ENCODE measurements at places on chromosomes 11 and 22.
A peak's percentile ranks its signal among the peaks of the same experiment; 100 is the strongest.

DNA sequence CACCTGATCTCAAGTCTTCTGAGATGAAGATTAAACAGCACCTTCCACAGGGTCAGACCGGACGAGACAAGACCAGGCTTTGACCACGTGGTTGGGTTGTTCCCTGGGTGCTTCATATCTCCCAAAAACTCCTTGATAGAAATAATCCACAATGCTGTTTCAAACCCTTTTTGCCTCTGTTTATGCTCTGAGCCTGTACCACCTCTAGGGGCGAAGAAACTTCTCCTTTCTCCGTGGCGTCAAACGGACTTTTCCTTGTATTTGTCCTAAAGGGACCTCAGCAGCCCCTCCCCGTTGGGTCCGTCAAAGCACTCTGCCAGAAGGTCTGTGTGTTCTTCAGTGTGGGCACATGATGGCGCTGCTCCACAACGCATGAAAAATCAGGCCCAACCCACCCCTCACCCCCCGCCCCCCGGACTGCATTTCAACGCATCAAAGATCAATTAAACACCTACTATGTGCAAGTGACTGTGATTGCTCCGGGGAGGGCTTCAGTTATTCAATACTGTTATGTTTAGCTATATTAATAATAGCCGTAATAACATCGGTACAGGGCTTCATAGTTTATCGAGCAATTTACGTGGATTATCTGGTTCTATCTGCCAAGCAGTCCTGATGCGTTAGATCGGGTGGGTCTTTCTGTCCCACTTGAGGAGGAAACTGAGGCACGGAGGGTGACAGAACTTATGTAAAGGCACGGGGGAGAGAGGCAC lies 17.3 kb upstream of the EIF3D start:
- no peak for DNase-seq

DNA sequence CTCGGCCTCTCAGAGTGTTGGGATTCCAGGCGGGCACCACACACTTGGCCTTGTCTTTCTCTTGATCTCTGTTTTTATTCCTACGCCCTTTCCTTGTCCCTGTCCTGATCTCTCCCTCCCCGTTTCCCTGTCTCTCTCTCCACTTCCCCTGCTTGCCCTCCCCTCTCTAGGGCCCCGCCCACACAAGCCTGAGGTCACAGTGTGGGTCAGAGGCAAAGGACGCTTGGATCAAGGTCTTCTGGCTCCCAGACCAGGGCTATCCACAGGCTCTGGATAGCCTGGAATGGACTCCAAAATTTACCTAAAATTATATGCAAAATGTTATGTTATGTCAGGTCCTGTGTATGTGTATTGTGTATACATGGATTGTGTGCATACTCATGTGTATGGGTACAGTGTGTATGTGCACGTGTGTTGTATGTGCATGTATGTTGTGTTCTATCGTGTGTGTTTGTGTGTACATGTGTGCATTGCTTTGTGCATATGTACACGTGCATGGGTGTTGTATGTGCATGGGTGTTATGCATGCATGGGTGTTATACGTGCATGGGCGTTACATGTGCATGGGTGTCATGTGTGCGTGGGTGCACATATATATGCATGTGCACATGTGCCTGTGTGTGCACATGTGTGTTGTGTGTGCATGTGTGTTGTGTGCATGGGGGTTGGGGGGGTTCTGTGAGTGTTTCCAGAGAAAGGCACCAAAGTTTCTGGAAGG lies 38.3 kb downstream of the TP53I11 start:
- DNase-seq: no peak

GRCh38 chr11:7603031-7603781 lies 70.1 kb downstream of the CYB5R2 start:
- no peak for DNase-seq

GRCh38 chr22:20114506-20115475 lies 1.1 kb upstream of the RANBP1 start:
- DNase-seq: no peak

DNA sequence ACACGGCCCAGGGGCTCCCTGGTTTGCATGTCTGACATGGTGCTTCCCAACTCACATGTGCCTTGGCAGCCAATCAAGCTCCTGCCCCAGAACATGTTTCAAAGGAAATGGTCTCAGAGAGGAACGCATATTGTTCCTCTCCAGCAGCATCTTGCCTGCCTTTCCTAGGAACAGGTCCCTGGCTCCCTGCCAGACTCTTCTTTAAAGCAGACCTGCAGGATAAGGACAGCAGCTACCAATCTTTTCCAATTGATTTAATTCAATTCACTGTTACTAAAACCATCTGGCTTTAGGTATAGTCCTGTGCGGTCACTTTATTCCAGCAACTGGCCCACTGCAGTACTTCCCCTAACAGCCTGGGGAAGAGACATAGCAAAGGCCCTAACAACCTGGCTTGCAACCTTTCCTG lies 79.9 kb downstream of the AMBRA1 start:
- DNase-seq: no peak

- DNase-seq: peak; percentile 66
Measured at GRCh38 chr22:50218996-50219727, 18.4 kb downstream of the SELENOO start.

DNA sequence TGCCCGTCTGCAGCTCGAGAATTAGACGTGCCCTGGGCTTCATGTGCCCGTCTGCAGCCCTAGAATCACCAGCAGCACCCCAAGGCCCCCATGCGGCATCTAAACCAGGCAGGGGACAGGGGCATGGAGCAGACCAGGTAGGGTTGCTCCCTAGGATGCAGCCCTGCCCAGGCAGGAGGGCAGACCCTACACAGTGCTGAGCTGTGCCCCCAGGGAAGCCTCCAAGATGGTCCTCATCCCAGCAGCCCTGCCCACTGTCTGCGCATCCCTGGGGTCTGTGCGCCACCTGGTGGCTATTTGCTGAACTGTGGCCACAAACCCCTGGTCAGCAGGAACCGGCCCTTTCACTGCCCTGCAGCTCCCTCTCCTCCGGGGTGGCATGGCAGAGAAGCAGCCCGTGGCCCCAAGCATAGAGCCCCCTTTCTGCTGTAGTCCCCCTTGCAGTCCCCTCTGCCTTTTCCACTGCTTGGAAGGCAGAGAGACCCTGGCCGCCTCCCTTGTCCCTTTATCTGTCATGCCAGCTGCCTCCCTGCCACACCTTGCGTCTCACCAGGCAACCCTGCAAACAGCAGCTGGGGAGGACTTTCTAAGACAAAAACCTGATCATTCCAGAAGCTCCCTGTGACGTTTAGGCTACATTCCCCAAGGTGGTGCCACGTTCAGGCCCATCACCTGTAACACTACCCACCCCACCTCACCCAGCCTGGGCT lies 86.6 kb downstream of the KCNQ1 start:
- DNase-seq: peak; percentile 43

DNA sequence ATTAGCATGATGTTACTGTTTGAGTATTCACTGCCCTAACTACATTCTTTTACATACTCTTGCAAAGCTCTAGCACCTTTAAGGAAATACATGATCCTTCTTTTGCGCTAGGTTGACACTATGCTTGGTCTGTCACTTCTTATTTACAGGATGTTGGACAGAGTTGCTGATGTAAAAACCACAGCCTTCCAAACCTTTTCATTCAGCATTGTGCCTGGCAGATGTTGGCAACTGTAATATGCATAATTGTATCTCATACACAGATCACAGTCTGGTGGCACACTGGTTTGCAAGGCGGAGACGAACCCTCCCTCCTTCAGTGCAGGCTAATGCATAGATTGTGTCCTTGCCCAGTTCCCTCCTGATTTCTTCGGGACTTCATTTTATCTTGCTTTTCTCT lies 224.1 kb downstream of the SNX19 start:
- no peak for DNase-seq

- no peak for DNase-seq
Measured at GRCh38 chr22:19769393-19769715, 8.8 kb downstream of the TBX1 start.

GRCh38 chr11:14253840-14254239 lies 105.1 kb downstream of the RRAS2 start:
- no peak for DNase-seq

DNA sequence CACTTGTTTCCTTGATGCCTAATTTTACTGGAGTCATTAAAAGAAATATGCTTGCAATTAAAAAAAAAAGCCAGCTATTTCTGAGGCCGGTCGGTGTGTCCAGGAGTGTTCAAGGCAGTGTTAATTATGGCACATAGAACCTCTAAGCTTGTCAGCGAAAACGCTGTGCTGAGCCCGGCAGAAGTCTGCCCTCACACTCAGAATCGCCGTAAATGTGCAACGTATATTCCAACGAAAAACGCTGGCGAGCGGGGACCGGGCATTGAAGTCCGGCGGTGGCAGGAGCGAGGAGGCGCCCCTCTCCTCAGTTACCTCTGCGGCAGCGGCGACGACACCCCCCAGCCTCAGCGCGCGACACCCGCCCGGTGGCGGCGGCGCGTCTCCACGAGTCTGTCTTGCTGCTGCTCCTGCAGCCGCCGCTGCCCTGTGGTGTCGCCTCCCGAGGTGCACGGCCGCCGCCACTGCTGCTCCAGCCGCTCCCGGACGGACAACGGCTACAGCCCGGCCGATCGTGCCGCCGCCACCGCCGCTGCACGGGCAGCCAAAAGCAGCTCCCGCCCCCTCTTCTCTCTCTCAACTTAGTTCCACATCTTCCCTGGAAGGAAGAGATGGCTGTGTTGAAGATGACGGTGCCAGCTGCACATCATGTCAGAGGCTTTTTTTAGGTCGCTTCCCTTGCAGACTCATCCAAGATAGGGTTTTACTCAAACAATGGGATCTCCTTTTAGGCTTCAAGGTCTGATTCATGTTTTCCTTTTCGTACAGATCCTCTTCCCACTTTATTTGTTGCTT lies 56.0 kb downstream of the JAM3 start:
- no peak for DNase-seq

GRCh38 chr11:304061-304506 lies 3.5 kb upstream of the IFITM2 start:
- DNase-seq: no peak

DNA sequence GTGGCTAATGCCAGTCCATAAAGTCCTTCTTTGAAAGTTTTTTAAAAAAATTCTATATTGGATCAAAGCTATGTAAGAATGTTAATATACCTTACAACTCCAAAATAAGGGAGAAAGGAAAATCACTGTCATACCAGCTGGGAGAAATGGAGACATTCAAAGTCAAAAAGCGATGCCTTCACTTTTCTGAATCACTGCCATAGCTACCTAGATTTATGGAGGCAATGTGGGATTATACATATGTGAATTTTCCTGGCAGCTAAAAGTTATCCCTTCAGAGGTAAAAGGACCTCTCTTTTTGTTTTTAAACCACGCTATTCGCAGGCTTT lies 59.6 kb upstream of the PDE3B start:
- no peak for DNase-seq

DNA sequence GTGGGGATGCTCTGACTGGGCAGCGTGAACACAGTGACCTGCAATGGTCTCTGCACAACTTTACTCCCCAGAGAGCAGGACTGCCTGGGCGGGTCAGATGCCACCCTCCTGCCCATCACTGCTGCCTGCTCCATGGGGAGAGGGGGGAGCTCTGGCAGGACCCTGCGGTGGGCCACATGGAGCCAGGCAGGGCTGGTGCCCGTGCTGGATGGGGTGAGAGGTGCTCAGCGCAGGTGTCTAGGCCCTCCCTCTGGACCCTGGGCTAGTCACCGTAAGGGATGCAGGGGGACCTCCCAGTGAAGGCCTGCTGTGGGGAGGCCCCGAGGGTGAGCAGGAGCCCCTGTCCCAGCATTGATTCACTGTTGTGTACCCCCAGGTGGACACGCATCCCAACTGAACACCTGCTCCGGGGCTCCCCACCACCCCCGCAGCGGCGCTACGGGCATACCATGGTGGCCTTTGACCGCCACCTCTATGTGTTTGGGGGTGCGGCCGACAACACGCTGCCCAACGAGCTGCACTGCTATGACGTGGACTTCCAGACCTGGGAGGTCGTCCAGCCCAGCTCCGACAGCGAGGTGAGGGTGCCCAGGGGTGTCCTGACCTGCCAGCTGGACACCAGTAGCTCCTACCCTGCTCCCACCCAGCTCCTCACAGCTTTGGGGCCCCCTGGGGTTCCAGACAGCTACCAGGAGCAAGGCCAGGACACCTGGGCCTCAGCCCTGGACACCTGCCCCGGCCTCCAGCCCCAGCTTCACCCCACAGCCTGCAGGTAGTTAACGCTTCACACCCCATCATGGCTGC lies 9.4 kb downstream of the LZTR1 start:
- no peak for DNase-seq

- no peak for DNase-seq
Measured at GRCh38 chr11:33622186-33622585, 78.4 kb downstream of the C11orf91 start.

GRCh38 chr11:87232320-87232719 lies 194.6 kb downstream of the TMEM135 start:
- no peak for DNase-seq

DNA sequence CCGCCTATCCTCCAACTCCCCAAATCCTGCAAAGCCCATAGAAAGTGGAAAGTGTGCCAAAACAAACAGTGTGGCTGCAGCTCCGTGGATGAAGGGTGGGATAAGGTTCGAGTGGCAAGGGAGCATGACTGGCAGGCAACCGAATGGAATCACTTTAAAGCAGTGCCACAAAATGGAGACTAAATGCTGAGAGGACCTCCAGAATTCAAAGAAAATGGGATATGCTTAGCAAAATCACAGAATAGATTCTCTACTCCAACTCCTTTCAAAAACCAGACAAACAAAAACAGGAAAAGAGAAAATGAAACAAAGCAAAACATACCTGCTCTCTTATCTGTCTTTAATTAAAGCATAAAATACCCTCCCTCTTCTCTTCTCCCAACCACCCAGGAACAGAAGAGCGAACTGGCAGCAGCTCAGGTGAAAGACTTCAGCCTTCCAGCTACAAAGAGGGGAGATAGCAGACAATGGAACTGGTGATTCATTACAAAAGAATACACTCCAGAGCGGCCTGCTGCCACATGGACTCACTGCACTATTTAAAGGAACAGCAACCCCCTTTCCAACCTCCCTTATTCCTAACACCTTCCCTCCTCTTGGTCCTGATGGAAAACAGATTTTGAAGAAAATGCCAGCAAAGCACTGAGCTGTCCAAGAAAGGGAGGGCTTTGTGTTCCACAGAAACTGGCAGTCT lies 118.5 kb downstream of the APOL5 start:
- DNase-seq: no peak

GRCh38 chr11:130522284-130522961 lies 74.0 kb downstream of the ADAMTS15 start:
- no peak for DNase-seq

DNA sequence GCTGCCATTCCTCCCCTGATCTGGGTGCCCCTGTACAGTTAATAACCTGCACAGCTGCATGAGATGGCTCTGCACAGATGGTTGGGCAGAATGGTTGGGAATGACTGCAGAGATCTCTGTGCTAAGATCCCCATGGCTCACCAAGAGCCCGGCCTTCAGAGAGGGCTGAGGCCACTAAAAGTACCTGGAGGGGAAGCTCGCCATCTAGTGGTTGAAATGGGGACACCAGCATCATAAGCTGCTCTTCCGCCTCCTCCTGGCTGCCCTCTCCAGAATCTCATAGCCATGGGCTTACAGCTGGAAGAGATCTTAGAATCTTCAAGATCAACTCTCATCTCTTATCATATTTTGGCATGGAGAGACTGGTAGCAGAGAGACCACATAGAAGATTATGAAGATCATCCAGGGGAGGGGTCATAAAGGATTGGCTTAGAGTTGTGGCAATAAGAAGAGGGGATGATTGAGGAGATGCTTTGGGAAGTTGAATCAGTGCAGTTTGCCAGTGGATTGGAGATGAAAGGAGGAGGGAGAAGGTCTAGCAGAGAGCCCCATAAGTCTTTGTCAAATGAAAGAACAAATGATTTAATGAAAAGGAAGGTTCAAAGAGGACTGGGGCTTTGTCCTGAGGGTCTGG lies 22.0 kb upstream of the TLCD5 start:
- peak; percentile 61 for DNase-seq
